RWPE1 (cell line): ENCODE measurements at places on chromosomes 1 and 21.
A peak's percentile ranks its signal among the peaks of the same experiment; 100 is the strongest.

GRCh38 chr1:87965193-87965592, 636.5 kb downstream of the LMO4 start:
- DNase-seq, result no peak

GRCh38 chr1:103387898-103388297, 137.6 kb upstream of the RNPC3 start:
- no peak for DNase-seq

DNA sequence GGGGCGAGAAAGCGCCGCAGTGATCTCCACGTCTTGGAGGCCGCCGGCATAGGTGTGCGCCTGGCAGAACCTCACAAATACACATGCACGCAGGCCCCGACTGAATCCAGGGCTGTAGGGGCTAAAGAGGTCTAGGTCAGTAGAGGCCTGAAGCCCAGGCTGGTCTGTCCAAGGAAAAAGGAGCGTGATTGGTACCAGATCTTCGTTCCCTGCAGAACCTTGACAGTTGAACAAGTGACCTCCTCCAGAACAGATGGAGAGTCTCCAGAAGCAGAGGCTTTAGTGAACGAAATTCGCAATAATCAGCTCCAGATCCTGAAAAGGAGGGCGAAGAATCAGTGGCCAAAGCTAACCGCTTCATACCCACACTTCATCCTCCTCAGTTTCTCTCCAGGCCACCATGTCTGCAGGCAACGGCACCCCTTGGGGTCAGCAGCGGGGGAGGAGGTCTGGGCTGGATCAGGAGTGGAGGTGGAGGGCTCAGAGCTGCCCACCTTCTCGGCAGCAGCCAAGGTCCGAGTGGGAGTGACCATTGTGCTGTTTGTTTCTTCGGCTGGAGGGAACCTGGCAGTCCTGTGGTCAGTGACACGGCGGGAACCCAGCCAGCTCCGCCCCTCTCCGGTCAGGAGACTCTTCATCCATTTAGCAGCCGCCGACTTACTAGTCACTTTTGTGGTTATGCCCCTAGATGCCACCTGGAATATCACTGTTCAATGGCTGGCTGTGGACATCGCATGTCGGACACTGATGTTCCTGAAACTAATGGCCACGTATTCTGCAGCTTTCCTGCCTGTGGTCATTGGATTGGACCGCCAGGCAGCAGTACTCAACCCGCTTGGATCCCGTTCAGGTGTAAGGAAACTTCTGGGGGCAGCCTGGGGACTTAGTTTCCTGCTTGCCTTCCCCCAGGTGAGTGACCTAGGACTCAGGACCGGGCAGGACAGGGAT, 749 bp upstream of the PEX11B start:
- peak; percentile 39 for DNase-seq

DNA sequence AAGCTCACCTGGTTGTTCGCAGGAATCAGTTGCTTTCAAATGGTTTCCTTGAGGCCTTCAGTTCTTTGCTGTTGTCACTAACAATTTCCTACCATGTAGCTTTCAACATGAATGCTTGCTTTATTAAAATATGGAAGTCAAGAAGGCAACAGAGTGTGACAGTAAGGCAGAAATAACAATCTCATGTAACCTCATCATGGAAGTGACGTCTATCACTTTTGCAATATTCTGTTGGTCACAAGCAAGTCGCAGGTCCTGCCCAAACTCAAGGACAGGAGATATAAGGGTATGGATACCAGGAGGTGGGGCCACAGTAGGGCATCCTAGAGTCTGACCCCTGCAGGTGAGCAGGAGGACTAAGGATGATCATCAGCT, 296.8 kb upstream of the ZP4 start:
- no peak for DNase-seq

DNA sequence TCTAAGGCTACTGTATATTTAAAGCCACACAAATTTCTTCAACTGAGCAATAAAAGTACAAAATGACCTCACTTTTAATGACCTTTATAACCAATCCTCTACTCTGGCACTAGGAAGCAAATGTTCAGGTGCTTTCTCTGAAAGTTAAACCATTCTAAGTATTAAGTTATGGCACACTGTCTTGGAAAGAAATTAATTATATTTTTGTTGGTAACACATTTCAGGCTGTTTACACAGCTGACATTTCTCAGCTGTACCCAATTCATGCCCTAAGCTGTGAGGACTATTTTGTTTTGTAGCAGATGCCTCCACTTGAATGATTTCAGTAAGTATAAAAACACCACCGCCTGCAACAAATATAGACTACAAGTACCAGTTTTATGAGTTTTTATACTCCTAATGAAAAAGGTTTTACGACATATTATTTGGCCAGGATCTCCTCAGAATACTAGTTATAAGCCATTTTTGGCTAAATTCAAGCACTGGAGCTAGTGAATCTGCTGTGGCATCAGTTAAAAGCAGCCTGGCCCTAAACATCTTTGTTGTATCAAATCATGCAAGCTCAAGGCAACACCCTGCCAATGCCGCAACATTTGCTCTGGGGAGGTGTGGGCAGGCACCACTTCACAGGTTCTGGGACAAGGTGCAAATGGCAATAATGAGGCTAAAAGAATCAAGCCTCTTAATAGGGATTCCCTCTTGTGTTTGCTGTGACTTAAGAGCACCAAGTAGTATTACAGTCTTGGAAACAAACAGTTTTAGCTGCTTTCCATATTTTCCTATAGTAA, 228.4 kb upstream of the DMRTA2 start:
- DNase-seq, result no peak

GRCh38 chr1:107867897-107868296, 97.1 kb downstream of the VAV3 start:
- no peak for DNase-seq

- DNase-seq, result no peak
These were observed 256.3 kb upstream of the ADGRL4 start for GRCh38 chr1:79262745-79263258.

DNA sequence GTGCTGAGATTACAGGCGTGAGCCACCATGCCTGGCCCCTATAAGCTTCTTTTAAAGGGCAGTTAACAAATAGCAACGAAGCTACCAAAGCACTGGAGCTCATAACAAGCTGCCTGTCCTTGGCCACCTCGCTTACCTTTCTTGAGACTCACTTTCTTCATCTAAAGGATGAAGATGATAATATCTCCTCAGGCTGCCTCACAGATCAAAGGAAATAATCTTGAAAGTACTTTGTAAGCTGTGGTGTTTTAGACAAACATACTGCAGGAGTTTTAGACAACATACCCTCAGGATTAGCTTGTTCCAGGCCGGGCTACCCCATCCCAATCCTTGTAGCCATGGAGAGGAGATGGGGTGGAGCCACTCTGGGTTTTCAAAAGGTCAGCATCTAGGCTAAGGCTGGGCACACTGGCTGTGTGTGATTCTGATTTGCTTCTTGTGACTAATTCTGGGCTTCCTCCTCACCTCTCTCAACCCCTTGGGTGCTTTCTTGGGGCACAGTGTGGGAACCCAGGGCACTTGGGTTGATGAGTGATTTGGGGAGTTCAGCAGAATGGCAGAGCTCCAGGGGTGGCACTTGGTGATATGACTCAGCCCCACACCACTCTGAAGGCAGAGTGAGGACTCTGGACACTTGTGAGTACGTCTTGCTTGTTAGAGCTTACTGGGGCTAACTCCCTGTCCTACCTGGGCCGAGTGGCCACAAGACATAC, 5.2 kb downstream of the GPR25 start:
- no peak for DNase-seq

- DNase-seq, result no peak
These were observed 12.1 kb downstream of the TTC34 start for GRCh38 chr1:2789164-2789985.

- no peak for DNase-seq
These were observed 34.1 kb upstream of the H6PD start for GRCh38 chr1:9200441-9200840.

GRCh38 chr1:220901881-220902280, 22.6 kb downstream of the HLX start:
- DNase-seq, result no peak
